Activated T-helper 1 cell treated with anti-CD3 and anti-CD28 coated beads, Interleukin-12 subunit alpha, Interleukin-12 subunit beta, Interleukin-2, Interleukin-4 antibody, amounts not matched to agents 30 ng/mL and 10 ng/mL and 1 ng/mL, durations not matched to agents 14 hours and 24 hours and 36 hours (primary cell): ENCODE measurements at places on chromosomes 4 and X. TPM values are rescaled to one million over a fixed set of nuclear protein-coding genes. Genes with fewer than 3 reads are reported as not detected.

PGAM4 gene
- 0.39 and 0.47 TPM in 2 replicates for total RNA-seq

FMR1NB gene
- not detected in 2 replicates for total RNA-seq

XAGE5 gene
- not detected in 2 replicates for total RNA-seq

SORCS2 gene
- not detected in 2 replicates for total RNA-seq

PPP1R2C gene
- not detected in 2 replicates for total RNA-seq

BBS7 gene
- 16.9 and 20.2 TPM in 2 replicates for total RNA-seq

SPANXN4 gene
- not detected in 2 replicates for total RNA-seq

KLHL4 gene
- total RNA-seq: not detected in 2 replicates

SPARCL1 gene
- total RNA-seq: not detected in 2 replicates

SLITRK2 gene
- not detected in 2 replicates for total RNA-seq

ARX gene
- not detected in 2 replicates for total RNA-seq

SGMS2 gene
- total RNA-seq: 0.64 and 1.1 TPM in 2 replicates

OPRPN gene
- total RNA-seq: not detected in 2 replicates

ADGRG4 gene
- not detected in 2 replicates for total RNA-seq

CXCL5 gene
- not detected in 2 replicates for total RNA-seq

TMEM175 gene
- 15.4 and 16.2 TPM in 2 replicates for total RNA-seq

CT83 gene
- total RNA-seq: not detected in 2 replicates

TMSB4X gene
- total RNA-seq: 6,544 and 6,612 TPM in 2 replicates

NSD2 gene
- total RNA-seq: 200 and 202 TPM in 2 replicates

SLC6A14 gene
- not detected in 2 replicates for total RNA-seq

PFKFB1 gene
- 0.39 and 0.93 TPM in 2 replicates for total RNA-seq

APOO gene
- 29.0 and 30.0 TPM in 2 replicates for total RNA-seq
